ENCODE measurements at places on chromosomes 5 and 9.

DNA sequence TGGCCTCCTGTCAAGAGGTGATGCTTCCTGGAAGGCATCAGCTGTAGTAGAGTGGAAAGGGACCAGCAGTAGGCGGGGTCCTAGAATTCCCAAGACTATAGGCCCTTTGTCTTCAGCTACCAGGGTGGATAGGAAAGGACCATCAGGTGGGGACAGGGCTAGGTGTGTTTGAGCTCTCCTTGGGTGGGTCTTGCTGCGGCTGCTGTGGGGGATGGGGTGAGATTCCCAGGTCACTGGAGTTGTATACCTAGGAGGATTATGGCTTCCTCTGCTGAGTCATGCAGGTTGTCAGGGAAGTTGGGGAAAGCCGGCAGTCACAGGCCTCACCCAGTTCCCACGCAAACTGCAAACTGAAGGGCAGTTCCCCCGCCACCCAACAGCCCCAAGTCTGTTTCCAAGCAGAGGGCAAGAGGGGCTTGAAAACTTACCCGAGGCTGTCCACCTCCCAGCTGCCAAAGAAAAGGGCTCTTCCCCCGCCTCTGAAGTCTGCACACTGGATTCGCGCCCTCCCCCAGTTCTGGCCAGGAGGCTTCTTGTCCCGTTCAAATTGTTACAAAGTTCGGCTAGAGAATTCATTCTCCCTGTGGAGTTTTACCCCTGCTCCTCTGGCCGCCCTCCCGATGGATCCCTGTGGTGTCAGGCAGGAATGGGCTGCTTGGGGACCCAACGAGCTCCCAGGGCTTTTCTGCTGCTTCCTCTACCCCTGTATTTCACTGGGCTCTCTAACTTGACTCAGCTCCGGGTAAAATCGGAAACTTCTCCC is 23.0 kb upstream of the ECM2 start:
- DNase-seq = no peak

DNA sequence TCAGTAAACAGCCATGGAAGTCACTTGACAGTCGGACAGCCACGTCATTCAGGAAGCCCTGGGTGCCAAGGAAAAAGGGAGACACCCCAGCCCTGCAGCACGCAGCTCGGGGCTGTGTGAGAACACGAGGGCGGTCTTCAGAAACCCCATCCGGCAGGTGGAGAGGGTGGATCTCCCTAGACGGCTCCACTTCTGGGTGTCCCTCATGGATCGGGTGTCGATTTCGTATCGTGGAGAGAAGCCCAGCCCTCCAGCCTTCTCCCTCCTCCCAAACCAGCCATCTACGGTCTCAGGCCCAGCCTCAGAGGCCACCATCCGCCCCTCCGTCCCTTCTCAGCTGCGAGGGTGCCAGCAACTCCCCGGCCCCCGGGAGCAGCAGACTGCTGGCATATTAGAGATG is 65.5 kb upstream of the BARHL1 start:
- no peak for DNase-seq

DNA sequence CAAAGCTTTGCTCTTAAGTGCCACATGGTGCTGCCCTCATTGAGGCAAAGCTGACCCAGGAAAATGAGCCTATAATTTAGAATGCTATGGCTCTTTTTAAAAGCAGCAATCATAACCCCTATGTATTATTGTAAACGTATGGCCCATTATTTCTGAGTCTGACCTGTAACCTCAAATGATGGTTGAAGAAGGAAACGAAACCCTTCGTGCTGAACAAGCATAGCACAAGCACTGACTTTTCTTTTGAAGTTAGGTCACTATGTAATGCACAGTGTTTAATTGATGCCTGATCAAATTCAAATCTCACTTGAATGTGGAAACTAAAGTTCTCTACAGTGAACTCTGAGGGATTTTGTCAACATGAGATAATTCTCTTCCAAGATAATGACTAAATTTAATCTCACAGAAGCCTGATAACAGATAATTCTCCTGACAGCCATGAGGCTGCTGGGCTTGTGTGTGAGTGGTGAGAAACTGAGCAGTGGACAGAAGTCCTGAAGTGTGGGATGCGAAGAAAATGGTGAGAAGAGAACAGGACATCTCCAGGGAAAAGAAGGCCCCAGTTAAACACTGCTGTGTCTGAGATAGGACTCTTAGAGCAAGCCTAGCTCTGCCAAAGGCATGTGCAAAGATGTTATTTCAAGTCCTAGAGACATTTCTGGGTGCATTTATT is 226.9 kb downstream of the MAN2A1 start:
- DNase-seq = no peak

DNA sequence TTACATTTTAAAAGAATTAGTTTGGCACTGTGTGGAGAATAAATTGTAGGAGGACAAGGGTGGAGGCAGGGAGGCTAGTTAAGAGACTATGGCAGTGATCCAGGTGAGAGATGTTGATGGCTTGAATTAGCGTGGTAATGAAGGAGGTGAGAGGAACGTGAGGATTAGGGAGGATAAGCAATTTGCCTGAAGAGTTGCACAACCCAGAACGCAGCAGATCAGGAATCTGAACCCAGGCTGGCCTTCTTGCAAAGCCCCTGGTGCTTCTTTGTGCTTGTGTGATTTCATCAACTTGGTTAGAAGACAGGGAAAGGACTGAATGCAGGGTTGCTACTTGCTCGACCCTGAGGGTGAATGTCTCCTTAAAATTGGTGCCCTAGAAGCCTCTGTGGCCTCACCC is 6.9 kb upstream of the SCAMP1 start:
- no peak for DNase-seq

- no peak for DNase-seq
Measured at GRCh38 chr9:136243631-136244030, 2.0 kb downstream of the QSOX2 start.

DNA sequence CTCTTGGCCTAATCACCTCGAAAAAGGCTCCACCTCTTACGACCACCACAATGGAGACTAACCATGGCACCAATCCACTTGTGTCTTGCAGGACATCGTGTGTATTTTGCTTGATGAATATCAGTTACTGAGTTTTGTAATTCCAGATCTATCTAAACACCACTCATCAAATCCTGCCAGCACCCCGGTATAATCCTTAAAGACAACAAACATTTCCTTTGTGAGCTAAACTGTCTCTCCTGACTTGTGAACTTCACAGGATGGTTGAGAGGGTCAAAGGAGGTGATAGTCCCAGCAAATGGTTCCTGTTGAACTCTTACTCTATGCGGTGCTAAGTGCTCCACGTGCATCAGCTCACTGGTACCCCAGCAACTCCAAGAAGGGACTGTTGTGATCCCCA is 4.0 kb upstream of the TOR1B start:
- no peak for DNase-seq

GRCh38 chr9:13268469-13268868 is 11.0 kb downstream of the MPDZ start:
- peak; percentile 17 for DNase-seq

DNA sequence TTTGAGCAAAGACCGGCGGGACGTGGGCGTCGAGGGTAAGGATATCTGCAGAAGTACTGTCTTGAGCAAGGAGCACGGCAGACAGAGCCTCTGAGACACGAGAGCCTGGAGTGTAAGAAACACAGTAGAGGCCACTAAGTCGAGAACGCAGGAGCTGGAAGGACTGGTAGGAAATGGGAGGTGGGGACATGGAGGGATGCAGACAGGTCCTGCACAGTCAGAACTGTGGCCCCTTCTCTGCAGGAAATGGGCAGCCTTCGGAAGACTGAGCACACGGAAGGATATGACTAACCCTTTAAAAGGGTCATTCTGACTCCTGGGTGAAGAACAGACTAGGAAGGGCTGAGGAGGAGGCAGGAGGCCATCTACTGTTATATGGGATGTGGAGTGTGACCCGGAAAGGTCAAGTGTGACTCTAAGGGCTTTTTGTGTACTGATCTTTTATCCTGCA is 1.4 kb upstream of the CAMSAP1 start:
- no peak for DNase-seq

DNA sequence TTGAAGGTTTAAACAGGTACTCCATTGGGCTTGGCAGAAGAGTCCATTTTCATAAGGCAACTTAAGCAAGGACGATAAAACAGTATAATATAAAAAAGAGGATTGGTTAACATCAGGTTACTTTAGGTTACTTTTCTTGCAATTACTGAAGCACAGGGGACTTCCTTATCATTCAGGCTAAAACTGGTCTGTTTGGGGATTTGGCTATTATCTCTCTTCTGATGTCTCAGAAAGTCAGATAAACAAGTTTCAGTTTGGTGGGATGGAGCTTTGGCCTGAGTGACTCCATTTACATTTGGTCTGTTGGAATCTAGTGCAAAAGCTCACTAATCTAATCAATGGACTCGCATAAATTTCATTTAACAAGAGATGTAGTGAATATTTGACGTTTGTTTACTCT is 8.0 kb downstream of the GAPT start:
- no peak for DNase-seq

- DNase-seq = no peak
Measured at GRCh38 chr9:32942755-32943460, 58.5 kb downstream of the APTX start.

- DNase-seq = no peak
Measured at GRCh38 chr9:114053246-114054005, 24.7 kb downstream of the AMBP start.

DNA sequence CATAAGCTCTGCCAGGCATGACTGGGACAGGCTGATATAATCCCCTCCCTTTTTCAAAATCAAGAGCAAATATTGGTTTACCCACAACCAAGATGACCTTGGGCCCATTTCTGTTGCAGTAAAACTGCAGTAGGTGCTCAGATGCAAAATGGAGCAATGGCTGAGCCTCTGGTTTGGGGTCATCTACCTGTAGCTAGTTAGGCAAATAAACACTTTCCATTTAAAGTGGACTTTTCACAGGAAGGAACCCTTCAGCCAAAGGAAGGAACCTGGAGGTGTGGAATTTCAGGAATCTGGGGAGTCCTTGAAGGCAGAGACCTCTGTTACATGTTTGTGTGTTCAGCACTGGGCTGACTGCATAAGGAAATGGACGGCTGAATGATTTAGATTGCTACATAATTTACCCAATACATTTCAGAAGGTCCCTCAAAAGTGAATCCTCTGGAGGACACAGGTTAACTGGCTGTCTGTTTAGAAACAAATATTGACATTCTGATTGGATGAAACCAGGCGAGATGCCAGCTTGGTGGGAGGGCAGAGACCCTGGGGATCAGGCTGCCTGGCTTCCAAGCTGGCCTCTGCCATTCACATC is 170.1 kb upstream of the ZNF618 start:
- no peak for DNase-seq

- DNase-seq = peak; percentile 36
Measured at GRCh38 chr5:23820765-23821471, 313.5 kb downstream of the PRDM9 start.
